GM10248 (cell line): ENCODE measurements at places on chromosomes 1 and 21.
A peak's percentile ranks its signal among the peaks of the same experiment; 100 is the strongest.

GRCh38 chr1:110021285-110021684 lies 13.1 kb upstream of the STRIP1 start:
- DNase-seq: no peak

GRCh38 chr1:168825820-168826219 lies 96.8 kb upstream of the DPT start:
- DNase-seq: no peak

DNA sequence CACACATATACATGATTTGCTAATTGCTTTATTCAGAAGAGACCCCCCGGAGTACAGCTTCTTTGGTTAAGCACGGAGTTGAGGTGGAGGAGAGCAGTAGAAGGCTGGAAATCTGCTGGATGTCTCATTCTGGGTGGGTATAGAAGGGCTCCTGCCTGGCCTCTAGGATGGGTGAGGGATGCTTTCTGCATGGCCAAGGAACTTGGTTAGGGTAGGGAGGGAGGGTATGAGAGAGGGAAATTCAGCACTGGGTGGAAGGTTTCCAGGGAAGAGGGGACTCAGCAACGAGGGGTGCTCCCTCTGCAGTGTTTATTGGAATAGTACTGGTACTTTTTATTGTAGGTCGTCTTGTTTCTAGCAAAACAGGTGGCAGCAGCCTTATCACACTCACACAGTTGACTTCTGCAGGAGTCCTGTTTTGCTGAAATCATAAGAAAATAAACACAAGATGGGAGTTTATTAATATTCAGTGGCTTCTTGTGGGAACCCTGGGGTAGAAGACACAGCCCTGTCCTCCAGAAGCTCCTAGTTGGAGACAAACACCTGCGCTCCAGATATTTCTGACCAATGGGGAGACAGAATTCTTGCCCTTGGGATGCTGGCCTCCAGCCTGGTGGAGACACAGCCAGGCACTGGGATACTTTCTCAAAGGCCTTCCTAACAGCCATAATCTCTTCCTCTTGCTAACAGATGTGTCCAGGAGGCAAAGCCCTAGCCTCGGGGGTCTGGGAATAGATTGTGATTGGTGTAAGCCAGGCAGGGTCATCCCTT lies 3.8 kb downstream of the PLA2G2A start:
- DNase-seq: no peak

DNA sequence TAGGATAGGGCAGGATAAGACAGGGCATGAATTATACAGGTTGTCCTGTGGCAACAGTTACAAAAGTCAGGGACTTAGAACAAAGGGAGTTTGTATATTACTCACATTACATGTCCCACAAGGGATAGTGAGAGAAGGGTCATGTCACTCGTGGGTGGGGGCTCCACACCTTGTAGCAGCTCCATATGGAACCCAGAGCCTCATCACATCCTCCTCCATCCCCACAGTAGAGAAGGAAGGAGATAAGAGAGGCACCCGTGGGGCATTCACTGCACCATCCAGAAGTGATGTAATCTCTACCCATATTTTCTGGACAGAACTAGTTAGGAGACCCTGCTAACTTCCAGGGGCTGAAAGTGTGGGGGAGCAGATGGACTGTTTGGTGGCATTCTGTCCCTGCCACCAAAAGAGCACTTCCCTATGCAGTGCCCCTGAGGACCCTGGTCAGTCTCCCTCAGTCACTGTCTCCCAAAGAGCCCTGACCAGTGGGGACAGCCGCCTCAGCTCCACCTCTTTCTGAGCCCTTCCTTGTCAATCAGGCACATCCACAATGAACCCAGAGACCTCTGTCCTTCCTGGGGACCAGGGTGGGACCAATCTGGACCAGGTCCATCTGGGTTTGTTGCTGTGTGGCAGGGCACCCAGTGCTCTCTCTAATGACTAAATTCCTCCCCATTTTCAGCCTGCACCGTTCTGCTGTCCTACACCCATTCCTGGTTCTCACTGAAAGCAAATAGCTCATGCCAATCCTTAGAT lies 154.8 kb upstream of the ETV3 start:
- no peak for DNase-seq

- no peak for DNase-seq
Observed at GRCh38 chr1:43872280-43872679, 61.3 kb upstream of the ARTN start.

DNA sequence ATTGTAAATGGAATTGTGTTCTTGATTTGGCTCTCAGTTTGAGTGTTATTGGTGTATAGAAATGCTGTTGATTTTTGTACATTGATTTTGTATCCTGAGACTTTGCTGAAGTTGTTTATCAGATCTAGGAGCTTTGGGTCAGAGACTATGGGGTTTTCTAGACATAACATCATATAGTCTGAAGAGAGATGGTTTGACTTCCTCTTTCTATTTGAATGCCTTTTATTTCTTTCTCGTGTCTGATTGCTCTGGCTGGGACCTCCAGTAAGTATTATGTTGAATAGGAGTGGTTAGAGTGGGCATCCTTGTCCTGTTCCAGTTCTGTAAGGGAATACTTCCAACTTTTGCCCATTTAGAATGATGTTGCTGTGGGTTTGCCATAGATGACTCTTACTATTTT lies 39.1 kb upstream of the ANGPTL1 start:
- no peak for DNase-seq

GRCh38 chr1:151524736-151525135 lies 13.5 kb downstream of the CGN start:
- no peak for DNase-seq

GRCh38 chr1:22371408-22371807 lies 80.2 kb upstream of the ZBTB40 start:
- no peak for DNase-seq

- DNase-seq: no peak
Observed at GRCh38 chr1:114002492-114003239, 23.4 kb downstream of the OLFML3 start.

- DNase-seq: no peak
Observed at GRCh38 chr1:62011006-62011405, 183.6 kb upstream of the L1TD1 start.

DNA sequence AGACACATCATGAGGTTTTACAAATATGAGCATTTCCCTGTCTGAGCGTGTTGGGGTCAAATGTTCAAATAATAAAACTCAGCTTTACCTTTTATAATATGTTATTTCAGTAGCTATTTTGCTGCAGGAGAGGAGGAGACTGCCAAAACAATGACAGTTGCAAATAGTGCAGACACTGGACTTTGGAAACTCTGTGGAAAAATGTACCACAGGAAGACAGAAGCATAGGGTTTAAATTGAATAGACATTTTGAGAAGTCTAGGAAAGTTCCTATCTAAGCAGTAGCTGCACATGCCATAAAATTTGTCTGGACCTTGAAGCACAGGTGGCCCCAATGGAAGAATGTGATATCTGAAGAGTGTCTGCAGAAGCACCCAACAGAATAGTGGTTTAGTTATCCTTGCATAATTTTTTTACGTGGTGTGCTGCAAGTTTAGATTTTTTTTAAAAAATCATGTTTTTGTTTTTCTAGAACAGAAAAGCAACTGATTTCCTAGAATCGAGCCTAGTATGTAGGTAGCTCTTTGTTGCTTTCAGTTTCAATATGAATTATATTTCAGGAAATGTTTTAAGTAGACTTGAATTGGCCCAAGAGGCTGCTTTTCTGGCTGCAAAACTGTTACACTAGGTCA lies 14.0 kb upstream of the GBP5 start:
- DNase-seq: peak; percentile 26

DNA sequence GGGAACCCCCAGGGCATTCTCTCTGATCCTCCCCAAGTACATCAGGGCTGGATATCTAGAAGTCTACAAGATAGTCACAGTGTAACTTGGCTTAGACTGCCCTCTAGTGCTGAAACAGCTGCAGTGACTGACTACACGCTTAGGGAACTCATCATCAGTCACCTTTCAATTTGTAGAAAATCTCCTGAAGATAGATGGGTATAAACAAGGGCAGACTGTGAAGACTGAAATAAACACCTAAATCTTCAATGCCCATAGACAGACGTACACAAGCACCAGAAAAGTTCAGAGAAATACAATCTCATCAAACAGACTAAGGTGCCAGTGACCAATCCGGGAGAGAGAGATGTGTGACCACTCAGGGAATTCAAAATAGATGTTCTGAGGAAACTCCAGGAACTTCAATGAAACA lies 46.6 kb downstream of the PACC1 start:
- peak; percentile 67 for DNase-seq

DNA sequence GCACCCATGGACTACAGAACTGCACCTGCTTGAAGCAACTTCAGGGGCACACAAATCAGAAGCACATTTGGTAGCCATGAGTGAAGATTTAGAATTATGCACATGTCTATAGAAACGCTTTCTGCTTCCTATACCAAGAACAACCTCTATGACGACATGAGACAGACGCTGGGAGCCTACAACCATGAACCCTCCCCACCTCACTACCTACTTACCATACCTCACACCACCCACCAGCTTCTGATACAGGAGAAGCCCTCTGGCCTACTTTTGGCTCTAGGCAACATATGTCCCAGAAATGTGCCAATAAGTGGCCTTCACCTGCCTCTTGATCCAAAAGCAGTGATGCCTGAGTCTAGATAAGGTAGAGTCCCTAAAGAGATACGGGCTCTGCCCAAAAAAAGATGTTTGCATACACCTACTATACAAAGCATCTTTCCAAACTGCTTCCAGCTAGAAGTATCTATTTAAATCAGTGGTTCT lies 58.5 kb downstream of the SLC45A1 start:
- no peak for DNase-seq

GRCh38 chr21:26167593-26167992 lies 3.0 kb downstream of the APP start:
- no peak for DNase-seq

DNA sequence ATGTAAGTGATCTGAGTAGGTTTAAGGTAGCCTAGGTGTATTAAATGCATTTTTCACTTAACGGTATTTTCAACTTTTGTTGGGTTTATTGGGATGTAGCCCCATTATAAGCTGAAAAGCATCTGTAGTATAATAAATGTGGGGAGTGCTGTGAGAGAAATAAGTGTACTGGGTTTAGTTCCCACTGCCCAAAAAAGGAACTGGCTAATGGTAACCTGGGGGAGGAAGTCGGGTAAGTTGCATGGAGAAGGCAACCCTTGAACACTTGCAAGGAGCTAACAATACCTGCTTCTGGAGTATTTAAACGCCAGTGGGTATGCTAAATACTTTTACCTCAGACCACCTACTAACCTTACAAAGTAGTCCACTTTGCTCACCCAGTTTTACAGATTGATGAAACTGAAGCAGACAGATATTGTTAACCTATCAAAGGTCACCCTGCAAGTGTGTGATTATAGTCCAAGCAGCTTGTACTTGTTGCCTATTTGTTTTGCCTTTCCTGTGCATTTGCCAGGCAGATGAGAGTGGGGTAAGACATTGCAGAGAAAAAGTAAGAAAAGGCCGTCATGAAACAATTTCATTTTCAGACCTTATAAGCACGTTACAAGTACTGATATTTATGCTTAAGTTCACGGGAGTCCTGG lies 7.6 kb upstream of the SHISA4 start:
- no peak for DNase-seq
